Stimulated activated CD4-positive, alpha-beta T cell treated with anti-CD3 and anti-CD28 coated beads, Interleukin-15, amount 100 ng/mL, for 1 hour (primary cell): ENCODE measurements at places on chromosomes 11 and 22.

GRCh38 chr11:47889714-47890441 is 41.7 kb upstream of the NUP160 start:
- no peak for DNase-seq

DNA sequence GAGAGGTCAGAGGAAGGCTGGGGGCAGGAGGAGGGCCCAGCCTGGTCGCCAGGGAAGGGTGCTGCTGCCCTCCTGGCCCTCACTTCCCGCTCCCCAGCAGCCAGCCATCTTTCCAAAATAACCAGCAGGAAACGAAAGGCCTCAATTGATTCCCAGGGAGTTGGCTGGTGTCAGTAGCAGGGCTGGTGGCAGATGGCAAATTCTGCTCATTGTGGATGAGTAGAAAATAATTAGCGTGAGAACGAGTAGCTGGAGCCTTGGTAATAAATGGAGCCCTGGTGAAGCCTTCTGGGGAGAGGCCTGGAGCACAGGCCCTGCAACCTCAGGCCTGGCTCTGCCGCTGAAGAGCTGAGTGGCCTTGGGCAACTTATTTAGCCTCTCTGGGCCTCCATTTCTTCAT is 31.3 kb downstream of the DAGLA start:
- DNase-seq = no peak

- DNase-seq = no peak
Observed at GRCh38 chr11:43931717-43932039, 10.8 kb upstream of the C11orf96 start.

- DNase-seq = no peak
Observed at GRCh38 chr22:36936362-36937116, 23.1 kb downstream of the CSF2RB start.

- no peak for DNase-seq
Observed at GRCh38 chr11:73195191-73196007, 22.7 kb upstream of the P2RY2 start.

DNA sequence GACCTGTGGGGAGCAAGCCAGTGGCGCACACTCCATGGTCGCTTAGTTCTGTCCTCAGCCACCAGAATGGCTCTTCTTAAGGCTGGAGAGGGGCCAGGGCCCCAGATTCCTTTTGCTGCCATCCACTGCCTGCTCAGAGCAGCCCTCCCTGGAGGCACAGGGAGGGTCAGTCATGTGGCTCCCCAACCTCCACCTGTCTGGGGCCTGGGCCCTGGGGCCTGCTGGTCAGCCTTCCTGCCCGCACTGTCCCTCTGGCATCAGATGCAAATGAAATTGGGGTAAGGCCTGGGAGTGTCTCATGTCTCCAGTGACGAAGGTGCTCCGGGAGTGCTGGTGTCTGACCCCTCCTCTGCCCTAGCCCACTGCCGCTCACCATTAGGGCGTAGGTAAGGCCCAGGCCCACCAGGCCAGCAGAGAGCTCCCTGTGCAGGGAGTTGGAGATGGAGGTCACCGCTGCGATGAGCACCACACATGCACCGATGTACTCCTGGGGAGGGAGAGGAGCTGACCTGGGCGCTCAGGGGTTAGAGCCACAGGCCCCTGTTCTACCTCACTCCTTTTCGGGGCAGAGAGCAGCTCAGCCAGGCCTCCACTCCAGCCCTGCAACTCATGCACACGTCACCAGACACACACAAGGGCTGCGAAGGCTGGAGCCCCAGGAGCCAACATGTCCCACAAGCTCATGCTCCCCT is 9.0 kb upstream of the KCNJ11 start:
- DNase-seq = no peak

DNA sequence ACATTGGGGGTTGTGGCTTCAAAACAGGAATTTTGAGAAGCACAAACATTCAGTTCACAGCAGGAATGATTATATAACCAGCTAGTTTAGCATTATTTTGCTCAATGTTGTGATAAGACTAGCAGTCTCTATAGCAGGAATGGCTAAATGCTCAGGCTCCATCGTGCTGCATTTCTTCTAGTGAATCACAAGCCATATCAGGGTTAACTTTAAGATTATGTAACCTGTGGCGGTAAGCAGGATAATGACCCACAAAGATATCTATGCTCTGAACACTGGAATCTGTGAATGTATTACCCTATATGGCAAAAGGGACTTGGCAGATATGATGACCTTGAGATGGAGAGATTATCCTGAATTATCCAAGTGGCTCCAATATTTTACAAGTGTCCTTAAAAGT is 14.8 kb downstream of the FSHB start:
- DNase-seq = no peak

GRCh38 chr11:79720115-79720514 is 279.3 kb upstream of the TENM4 start:
- no peak for DNase-seq

DNA sequence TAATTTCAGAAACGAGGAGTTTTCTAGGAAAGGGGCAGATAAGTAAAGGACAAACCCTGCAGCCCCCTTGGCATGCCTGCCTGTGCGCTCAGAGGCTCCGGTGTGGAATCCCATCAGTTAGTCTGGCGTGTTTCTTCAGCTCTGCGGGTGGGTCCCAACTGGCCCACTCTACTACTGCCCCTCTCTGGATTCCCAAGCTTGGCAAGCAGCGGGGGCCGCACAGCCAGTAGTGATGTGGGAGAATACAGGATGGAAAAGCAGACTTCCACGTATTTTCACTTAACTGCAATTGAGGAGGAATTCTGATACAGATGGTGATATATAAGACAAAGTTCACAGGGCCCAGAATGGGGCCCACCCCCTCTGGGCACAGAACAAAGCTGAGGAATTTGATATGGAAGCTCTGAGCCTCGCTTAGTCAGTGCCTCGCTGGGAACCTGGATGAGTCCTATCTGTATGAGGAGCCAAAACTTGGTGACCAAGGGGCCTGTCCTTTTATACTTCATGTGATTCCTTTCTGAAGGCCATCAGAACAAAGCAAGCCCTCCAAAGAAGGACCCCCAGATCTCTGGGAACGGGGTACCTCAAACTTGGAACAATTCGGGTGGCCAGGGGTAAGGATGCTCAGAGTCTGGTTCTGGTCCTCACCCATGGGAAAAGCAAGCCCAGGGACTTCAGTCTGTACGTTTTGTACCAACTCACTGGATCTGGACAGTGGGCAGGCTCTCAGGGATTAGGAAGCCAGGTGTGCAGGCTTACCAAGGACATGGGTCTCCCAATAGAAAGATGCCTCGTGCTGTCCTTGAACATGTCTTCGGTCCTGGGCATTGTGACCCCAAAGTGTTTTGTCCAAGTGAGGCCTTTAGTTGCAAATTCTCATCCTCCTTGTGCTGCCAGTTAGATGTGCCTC is 26.0 kb downstream of the RELT start:
- DNase-seq = no peak

DNA sequence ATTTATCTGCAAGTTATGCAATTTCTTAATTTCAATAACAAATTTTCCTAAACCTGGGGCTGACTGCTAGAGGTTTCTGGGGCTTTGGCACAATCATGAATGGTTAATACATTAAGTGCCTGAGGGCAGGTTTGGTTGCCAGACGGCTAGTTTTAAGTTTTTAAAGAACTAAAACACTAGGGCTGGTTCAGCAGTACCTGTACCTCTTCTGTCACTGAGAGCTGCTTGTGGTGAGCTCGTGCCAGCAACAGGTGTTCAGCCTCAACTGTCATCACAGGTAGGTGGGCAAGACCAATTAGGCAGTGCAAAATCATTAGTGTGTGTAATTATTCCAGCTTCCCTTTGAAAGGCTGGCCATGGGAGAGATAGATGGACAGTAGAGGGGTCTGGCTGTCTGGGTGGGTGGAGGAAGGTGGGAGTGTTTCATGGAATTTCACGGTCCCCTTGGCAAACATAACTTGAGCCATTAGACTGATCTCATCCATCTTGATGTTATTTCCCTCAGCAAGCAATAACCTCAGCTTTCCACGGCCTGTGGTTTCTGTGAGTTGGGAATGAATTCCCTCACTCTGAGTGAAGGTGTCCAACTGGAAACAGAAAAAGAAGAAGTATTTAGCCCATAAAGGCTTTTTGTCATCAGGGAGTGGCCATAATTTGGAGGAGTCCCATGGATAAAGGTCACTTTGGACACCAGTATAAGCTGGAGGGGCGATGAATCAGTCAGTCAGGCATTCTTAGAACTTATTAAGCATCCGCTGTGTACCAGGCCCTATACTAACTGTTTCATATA is 114.8 kb downstream of the SNX19 start:
- DNase-seq = no peak

GRCh38 chr22:46747646-46748045 is 9.6 kb upstream of the CERK start:
- no peak for DNase-seq

- DNase-seq = no peak
Observed at GRCh38 chr11:113505541-113506375, 30.6 kb upstream of the DRD2 start.

DNA sequence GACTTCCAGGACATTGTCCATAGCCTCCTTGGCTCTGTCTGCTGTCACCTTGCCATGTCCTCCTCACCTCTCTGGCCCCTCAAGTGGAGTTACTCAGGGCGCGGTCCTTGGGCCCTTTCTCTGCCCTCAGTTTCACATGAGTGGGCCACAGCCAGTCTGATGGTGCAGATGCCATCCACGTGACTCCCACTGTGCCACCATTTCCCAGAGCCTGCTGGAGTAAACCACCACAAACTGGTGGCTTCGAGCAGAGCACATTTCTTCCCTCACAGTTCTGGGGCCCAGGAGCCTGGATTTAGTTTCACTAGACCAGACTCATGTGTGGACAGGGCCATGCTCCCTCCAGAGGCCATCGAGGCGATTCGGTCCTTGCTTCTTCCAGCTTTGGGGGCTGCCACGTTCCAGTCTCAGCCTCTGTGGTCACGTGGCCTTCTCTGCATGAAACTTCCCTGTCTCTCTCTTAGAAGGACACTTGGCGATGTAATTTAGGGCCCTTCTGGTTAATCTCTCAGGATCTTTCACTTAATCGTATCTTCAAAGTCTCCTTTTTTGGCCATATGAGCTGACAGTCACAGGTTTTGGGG is 14.6 kb downstream of the SMARCB1 start:
- no peak for DNase-seq

GRCh38 chr11:12269446-12270214 is 107.7 kb upstream of the PARVA start:
- no peak for DNase-seq

DNA sequence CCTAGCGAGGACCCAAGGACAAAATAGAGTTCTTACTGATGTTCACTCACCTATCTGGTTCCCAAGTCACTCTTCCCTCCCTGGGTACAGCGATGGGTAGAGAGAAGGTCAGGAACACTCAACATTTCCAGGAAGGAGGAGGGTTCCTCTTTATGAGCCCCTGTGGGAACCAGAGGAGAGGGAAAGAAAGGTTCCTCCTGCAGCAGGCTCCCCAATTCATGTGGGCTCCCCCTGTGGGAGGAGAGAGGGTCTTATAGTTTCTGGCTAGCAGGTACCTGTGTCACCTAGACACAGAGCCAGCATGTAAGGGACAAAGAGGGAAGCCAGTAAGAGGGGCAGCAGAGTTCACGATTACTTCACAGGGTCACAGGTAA is 93.5 kb downstream of the DBX1 start:
- DNase-seq = no peak

DNA sequence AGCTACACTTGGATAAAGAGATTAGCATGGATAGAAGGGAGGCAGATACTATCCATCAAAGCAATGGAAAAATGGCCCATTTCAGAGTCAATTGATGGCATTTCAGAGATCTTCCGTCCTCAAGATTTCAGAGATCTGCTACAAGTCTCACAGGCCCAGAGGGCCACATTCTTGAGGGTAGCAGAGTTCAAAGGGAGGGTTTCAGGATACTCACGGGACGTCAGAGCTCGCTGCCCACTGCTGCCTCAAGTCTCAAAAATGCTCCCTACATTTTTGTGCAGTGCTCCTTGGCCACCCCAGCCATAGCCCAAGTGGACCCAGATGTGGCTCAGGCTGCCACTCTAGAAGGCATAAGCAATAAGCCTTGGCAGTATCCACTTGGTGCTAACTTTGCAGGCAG is 24.9 kb downstream of the RTL6 start:
- no peak for DNase-seq

DNA sequence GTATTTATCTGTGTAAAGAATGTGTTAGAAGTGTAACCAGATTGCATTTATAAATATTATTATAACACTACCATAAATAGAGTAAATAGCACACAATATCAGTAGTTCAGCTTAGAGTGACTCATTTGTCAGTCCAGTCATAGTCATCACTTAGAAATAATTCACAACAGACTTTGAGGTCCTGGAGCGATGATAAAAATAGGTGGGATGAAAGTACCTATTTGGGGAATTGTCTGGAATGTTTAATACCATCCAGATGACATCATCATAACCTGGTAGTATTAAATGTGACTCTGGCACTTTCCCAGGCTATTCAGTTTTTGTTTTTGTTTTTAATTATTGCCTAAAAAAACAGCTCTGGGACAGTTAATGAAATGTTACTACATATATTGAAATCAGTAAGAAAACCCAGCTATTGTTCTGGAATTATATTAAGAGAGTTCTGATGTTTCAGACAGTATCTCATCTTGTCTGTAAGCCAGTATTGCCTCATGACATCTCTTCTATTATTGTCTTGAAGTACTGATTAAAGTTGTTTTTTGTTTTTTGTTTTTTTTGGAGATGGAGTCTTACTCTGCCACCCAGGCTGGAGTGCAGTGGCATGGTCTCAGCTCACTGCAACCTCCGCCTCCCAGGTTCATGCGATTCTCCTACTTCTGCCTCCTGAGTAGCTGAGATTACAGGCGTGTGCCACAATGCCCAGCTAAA is 74.8 kb downstream of the SIK2 start:
- no peak for DNase-seq

DNA sequence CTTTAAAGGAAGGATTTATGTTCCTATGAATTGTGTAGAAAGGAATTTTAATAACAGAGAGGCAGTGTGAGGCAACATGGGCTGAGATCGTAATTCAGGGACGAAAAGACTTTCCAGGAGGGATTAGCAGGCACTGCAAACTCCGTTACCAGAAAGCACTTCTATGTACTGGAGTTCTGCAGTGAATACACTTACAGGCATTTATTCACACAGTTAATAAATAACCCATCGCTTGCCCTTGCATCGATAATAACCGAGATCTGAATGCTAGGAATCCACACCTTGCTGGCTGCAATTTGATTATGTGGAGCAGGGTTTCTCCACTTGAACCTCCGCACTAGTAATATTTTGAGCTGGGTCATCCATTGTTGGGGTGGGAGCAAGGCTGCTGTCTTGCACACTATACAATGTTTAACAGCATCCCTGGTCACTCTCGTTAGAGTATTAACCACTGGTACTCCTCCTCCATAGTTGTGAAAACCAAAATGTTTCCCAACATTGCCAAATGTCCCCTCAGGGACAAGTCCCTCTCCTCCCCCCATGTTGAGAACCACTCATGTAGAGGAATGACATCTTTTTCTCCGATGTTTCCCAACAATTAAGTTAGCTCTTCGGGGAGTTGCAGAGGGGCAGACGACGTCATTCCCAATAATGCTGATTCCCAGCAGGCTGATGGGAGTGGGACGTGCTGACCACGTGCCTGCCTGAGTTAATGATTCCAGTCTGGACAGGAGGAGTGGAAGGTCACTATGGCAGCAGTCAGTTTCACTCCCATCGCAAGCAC is 99.5 kb downstream of the SNX19 start:
- DNase-seq = no peak
